ENCODE measurements at places on chromosomes 6 and 20.

- DNase-seq = no peak
Measured at GRCh38 chr6:39128832-39129231, 13.8 kb upstream of the SAYSD1 start.

- no peak for DNase-seq
Measured at GRCh38 chr20:46648903-46649649, 2.2 kb downstream of the SLC13A3 start.

- no peak for DNase-seq
Measured at GRCh38 chr20:50196896-50197295, 6.3 kb downstream of the CEBPB start.

DNA sequence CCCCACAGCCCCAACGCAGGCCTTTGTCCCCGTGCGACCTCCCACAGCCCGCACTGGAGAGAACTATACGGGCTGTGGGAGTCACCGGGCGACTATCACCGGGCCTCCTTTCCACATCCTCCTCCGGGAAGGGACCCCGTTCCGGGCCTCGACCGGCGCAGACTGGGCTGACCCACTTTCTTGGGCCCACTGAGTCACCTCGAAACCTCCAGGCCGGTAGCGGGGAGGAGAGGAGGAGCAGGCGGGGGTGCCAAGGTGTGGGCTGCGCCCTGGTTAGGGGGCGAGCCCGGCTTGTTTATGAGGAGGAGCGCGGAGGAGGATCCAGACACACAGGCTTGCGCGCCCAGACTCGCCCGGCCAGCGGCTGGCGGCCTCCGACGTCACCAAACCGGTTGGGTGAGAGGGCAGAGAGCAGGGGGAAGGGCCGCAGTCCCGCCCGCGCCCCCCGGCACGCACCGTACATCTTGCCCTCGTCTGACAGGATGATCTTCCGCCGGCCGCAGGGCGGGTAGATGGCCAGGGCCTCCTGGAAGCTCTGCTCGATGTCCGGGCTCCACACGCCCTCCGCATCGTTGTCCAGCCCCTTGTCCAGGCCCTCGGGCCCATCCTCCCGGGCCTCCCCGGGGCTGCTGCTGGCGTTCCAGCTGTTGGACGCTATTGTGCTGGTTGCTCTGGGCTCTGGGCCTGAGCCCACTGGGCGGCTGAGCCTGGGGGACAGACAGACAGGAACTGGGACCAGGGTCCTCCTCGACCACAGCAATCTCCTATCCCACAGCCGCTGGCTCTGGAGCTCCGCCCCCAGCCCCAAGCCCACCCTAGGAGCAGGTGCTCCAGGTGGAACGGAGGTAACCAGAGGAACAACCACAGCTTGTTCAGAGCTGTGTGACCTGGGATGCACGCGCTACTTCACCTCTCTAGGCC, 10.6 kb downstream of the TEAD3 start:
- DNase-seq = no peak

Data from M059J (cell line).